ENCODE measurements at places on chromosomes 2 and 18. TPM values are rescaled to one million over a fixed set of nuclear protein-coding genes. Genes with fewer than 3 reads are reported as not detected.

GRCh38 chr18:22343613-22344012, 74.1 kb downstream of the CTAGE1 start:
- DNase-seq, result peak; percentile 35
- no peaks in the 10 kb centered on the region for H3K4me1 ChIP-seq
- no peak overlapping the region for H3K4me3 ChIP-seq
- no peak overlapping the region for H3K27ac ChIP-seq

- H3K27me3 ChIP-seq, result no peaks in the 10 kb centered on the region
- H3K4me1 ChIP-seq, result no peaks in the 10 kb centered on the region
- H3K36me3 ChIP-seq, result no peaks in the 10 kb centered on the region
- no peak overlapping the region for H3K4me3 ChIP-seq
- no peak for DNase-seq
These were observed 138.9 kb downstream of the CDC42EP3 start for GRCh38 chr2:37532503-37532902.

- no peak overlapping the region for H3K4me3 ChIP-seq
- H3K27ac ChIP-seq, result no peak overlapping the region
- no peaks in the 10 kb centered on the region for H3K36me3 ChIP-seq
- H3K4me1 ChIP-seq, result no peaks in the 10 kb centered on the region
- H3K27me3 ChIP-seq, result no peaks in the 10 kb centered on the region
- no peak for DNase-seq
These were observed 106.0 kb downstream of the UBR3 start for GRCh38 chr2:169933124-169933711.

DNA sequence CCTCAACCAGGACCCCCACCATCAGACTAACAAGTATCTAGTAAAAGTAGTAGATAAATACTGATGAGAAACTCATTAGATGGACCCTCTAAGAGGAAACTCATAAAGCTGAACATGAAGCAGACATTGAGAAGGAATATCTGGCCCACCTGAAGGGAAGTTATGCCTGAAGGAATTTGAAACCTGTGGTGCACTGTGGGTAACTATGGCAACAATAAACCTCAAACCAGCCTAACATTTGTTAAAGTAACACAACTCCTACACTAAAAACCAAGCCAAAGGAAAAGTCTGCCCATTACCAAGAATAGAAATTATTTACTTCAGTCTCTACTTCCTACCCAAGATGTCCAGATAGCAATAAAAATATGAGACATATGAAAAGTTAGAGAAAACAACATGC, 43.4 kb downstream of the KIAA1328 start:
- H3K27me3 ChIP-seq, result no peaks in the 10 kb centered on the region
- H3K4me3 ChIP-seq, result no peak overlapping the region
- H3K4me1 ChIP-seq, result no peaks in the 10 kb centered on the region
- H3K36me3 ChIP-seq, result no peaks in the 10 kb centered on the region
- no peak for DNase-seq
- no peak overlapping the region for H3K27ac ChIP-seq

DNA sequence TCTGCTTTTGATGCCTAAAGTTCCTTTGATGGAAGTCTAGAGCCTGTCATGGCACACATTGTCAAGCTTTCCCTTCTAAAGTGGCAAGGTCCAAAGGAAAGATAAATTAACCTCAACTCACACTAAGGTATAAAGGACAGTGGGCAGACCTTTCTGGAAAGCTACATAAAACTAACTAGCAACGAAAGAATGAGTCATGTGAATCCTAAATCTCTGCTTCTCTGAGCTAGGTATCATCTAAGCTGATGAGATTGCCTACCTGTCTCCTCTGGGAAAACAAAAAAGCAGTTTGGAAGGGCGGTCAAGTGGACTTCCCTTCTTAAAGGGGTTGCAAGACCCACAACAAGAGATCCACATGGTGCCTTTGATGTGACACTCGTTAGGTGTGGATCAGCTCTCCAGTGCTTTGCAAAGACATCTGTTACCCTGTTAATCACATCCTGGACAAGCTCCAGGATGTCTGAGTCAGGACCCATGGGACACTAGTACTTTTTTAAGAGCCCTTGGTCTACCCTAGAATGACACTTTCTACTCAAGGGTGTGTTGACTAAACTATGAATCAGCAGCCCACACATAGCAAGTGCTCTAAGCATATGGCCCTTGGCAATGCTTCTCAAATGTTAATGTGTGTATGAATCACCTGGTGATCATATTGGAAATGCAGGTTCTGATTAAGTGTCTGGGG, 173.5 kb downstream of the ALK start:
- no peak for DNase-seq
- H3K4me1 ChIP-seq, result peaks cover 5% of the 10 kb centered on the region
- no peak overlapping the region for H3K27ac ChIP-seq
- no peaks in the 10 kb centered on the region for H3K36me3 ChIP-seq

GRCh38 chr2:80299661-80300060, 4.9 kb downstream of the LRRTM1 start:
- no peak for DNase-seq
- H3K4me3 ChIP-seq, result no peak overlapping the region
- peaks cover 15% of the 10 kb centered on the region for H3K4me1 ChIP-seq
- no peaks in the 10 kb centered on the region for H3K36me3 ChIP-seq
- no peak overlapping the region for H3K27ac ChIP-seq

GRCh38 chr2:211928201-211928600, 610.4 kb downstream of the ERBB4 start:
- DNase-seq, result no peak
- no peaks in the 10 kb centered on the region for H3K4me1 ChIP-seq
- H3K36me3 ChIP-seq, result no peaks in the 10 kb centered on the region
- H3K27ac ChIP-seq, result peak overlapping the region; percentile 34

DNA sequence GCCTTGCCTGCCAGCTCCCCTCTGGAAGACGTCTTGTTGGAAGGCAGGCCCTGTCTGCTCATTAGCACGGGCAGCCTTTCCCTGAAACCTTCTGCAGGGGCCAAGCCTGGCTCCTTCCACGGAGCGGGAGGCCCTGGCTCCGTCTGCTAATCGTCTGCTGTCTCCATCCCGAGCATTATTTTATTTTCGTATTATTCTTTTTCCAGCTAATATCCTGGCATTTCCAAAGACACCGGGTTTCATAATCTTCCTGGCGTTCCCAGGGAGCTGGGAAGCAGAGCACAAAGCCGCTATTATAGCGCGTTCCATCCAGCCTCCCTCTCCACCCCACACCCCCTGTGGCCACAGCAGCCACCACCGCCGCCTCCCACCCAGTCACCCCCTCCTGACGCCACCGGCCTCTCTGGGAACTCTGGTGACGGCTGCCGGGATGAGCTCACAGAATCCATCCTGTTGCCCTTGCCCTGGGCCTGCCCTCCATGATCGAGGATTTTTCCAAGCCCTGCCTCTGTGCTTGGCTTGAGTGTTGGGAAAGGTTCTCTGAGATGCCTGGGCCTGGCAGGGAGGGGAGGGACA, 125.5 kb downstream of the DYSF start:
- no peak overlapping the region for H3K4me3 ChIP-seq
- H3K27ac ChIP-seq, result peak overlapping the region; percentile 6
- H3K4me1 ChIP-seq, result no peaks in the 10 kb centered on the region
- H3K36me3 ChIP-seq, result no peaks in the 10 kb centered on the region
- no peaks in the 10 kb centered on the region for H3K27me3 ChIP-seq

GRCh38 chr2:190267302-190267701, 52.3 kb downstream of the HIBCH start:
- peaks cover 8% of the 10 kb centered on the region for H3K36me3 ChIP-seq
- no peak overlapping the region for H3K4me3 ChIP-seq
- no peak overlapping the region for H3K27ac ChIP-seq
- DNase-seq, result no peak
- no peaks in the 10 kb centered on the region for H3K27me3 ChIP-seq

DNA sequence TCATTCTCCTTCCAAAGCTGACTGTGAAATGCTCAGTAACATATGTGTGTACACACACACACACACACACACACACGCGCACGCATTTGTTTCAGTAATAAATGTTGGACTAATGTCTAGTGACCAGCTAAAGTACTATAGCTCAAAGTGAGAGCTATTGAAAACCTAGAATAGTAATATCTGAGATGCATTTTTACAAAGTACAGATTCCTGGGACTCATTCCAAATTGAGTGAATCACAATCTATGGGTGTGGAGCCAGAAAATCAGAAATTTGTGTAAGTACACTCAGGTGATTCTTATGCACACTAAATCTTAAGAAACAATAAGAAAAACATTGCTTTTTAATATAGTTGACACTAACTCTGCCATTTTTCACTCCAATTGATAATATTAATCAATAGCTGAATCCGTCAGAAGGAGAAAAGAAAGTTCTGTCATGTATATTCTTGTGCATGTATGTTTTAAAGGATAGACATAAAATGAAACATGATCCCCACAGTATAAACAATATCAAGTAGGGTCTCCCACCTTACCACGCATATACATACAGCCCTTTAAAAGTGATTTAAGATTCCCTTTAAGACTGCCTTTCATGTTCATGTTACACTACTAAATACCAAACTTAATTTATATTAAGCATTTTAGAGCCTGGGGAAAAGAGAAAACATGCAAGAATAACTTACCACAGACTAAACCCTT, 123.5 kb downstream of the ATAD2B start:
- DNase-seq, result no peak
- no peak overlapping the region for H3K27ac ChIP-seq
- H3K27me3 ChIP-seq, result no peaks in the 10 kb centered on the region
- no peaks in the 10 kb centered on the region for H3K4me1 ChIP-seq
- peaks cover 6% of the 10 kb centered on the region for H3K36me3 ChIP-seq

- peaks cover 26% of the 10 kb centered on the region for H3K27me3 ChIP-seq
- no peaks in the 10 kb centered on the region for H3K36me3 ChIP-seq
- H3K4me3 ChIP-seq, result no peak overlapping the region
- DNase-seq, result no peak
- H3K4me1 ChIP-seq, result no peaks in the 10 kb centered on the region
These were observed 2.0 kb upstream of the AQP4 start for GRCh38 chr18:26867471-26867870.

DNA sequence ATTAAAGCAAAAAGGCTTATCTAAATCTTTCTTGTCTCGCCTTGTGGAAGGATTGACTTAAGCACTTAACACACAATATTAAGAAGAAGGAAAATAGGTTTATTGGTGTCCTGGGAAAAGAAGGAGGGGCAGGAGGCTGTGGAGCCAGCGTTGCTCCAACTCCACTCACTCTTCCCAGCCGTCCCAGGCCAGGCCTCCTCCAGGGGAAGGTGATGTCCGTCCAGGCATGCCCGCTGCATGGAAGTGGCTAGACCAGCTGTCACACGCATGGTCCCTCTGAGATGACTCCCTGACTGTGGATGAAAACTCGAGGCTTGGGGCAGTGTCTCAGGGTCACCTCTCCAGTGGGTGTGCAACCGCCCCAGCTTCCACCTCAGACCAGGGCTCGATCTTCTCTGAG, 281.1 kb downstream of the GALR1 start:
- peaks cover 13% of the 10 kb centered on the region for H3K4me1 ChIP-seq

DNA sequence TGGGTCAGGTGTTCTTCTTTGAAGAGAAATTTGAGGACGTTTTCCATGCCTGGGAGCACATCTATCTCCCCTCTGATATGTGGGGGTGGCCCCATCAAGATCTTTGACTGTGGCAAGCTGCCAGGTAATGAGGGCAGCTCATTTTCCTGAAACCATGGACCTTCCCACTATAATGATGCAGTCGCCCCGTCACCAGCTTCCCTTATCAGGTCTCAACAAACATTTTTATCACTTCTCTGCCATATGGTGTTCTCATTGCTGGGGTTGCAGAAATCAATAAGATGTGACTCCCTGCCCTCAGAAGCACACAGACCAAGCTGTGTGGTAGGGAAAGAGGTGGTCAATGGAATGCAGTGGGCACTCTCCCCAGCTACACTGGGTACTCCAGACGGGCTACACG, 48.4 kb upstream of the B3GNT7 start:
- H3K27me3 ChIP-seq, result no peaks in the 10 kb centered on the region
- peak; percentile 28 for DNase-seq
- no peak overlapping the region for H3K27ac ChIP-seq
- no peak overlapping the region for H3K4me3 ChIP-seq

- no peak overlapping the region for H3K27ac ChIP-seq
- peak; percentile 58 for DNase-seq
- peaks cover 28% of the 10 kb centered on the region for H3K36me3 ChIP-seq
- no peaks in the 10 kb centered on the region for H3K27me3 ChIP-seq
- no peaks in the 10 kb centered on the region for H3K4me1 ChIP-seq
These were observed 1.1 kb downstream of the TTL start for GRCh38 chr2:112483042-112483473.

DNA sequence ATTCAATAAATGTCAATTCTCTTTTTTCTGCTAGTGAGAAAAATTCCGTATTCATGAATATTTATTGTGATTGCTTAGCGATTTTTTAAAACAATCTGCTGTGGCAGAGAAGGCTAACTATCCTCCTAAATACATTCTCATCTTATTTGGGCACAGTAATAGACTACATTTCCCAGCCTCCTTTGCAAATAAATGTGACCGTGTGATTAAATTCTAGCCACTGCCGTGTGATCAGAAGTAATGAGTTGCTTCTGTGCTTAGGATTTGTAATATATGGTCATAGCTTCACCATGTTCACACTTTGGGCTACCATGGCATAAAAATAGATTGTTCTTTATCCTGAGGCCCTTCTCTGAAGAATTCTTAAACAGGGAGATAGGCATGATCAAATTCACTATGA, 179.6 kb downstream of the FAM124B start:
- H3K4me1 ChIP-seq, result peaks cover 14% of the 10 kb centered on the region
- H3K36me3 ChIP-seq, result no peaks in the 10 kb centered on the region
- no peak overlapping the region for H3K27ac ChIP-seq
- H3K27me3 ChIP-seq, result no peaks in the 10 kb centered on the region
- no peak overlapping the region for H3K4me3 ChIP-seq

DNA sequence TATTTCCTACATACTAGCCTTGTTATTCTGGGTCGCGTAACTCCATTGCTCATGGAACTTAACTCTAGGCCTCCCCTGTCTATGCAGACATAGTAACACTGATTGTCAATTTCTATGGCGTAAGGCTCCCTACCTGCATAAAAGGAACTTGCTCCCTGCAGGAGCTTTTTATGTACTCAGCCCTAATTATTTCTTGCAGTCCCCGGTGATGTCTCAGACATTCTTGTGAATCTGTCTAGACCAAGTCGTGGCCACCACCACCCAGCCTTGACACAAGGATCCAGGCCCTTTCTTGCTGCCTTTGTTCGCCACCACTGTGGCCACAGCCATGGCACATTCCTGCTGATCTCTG, 189.5 kb upstream of the CTAGE1 start:
- no peaks in the 10 kb centered on the region for H3K27me3 ChIP-seq
- no peaks in the 10 kb centered on the region for H3K4me1 ChIP-seq
- no peak for DNase-seq
- no peaks in the 10 kb centered on the region for H3K36me3 ChIP-seq
- peak overlapping the region; percentile 58 for H3K27ac ChIP-seq

GRCh38 chr2:225797394-225797793, 397.9 kb downstream of the NYAP2 start:
- H3K4me3 ChIP-seq, result no peak overlapping the region
- no peaks in the 10 kb centered on the region for H3K36me3 ChIP-seq
- DNase-seq, result no peak
- no peak overlapping the region for H3K27ac ChIP-seq

GRCh38 chr2:120914839-120915521, 179.3 kb downstream of the GLI2 start:
- peak; percentile 59 for DNase-seq
- H3K4me3 ChIP-seq, result no peak overlapping the region
- no peaks in the 10 kb centered on the region for H3K27me3 ChIP-seq
- no peaks in the 10 kb centered on the region for H3K36me3 ChIP-seq
- no peak overlapping the region for H3K27ac ChIP-seq

- H3K27me3 ChIP-seq, result no peaks in the 10 kb centered on the region
- no peak for DNase-seq
- no peaks in the 10 kb centered on the region for H3K4me1 ChIP-seq
- no peaks in the 10 kb centered on the region for H3K36me3 ChIP-seq
- H3K4me3 ChIP-seq, result no peak overlapping the region
These were observed 298.1 kb downstream of the CBLN2 start for GRCh38 chr18:72246076-72246475.

DPP10 gene
- total RNA-seq, result 8.2 TPM

ANKRD36 gene
- 41.1 TPM for total RNA-seq

ARHGAP28 gene
- total RNA-seq, result 110 TPM

ANKRD30BL gene
- total RNA-seq, result not detected

STPG4 gene
- total RNA-seq, result 0.42 TPM

TMEM169 gene
- total RNA-seq, result 0.63 TPM

SLC38A11 gene
- total RNA-seq, result not detected

ABCB11 gene
- total RNA-seq, result 0.04 TPM
